BE2C (cell line): ENCODE measurements at places on chromosomes 1 and 21.

DNA sequence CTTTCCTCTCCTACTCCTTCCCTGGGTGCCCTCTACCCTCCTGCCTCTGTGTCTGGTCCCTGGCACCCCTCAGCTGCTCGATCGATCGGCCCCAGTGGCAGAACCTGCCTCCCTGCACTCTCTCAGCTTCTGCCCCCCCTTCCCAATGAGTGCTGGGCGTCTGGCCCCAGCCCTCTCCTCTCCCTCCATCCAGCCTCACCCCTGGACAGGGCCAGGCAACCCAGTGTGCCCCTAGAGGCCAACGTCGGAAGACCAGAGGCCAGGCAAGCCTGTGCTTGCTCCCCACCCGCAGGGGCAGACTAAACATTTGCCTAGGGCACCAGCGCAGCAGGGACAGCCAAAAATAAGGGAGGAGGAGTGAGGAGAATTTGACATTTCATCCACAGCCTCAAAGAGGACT is 43.5 kb downstream of the LGR6 start:
- DNase-seq = peak; percentile 77

- DNase-seq = no peak
Observed at GRCh38 chr1:94946886-94947285, 20.0 kb upstream of the CNN3 start.

- peak; percentile 78 for DNase-seq
Observed at GRCh38 chr1:156709757-156710489, 4.5 kb upstream of the CRABP2 start.

GRCh38 chr1:89939693-89940438 is 55.0 kb upstream of the ZNF326 start:
- DNase-seq = no peak

GRCh38 chr1:5649795-5650194 is 342.4 kb downstream of the NPHP4 start:
- no peak for DNase-seq

GRCh38 chr1:76802094-76802493 is 65.2 kb upstream of the ST6GALNAC5 start:
- DNase-seq = peak; percentile 31
